Vagina (tissue), 2 donors: ENCODE measurements at places on chromosomes 6 and 20.

- DNase-seq, result no peak
Measured at GRCh38 chr6:81309811-81310210, 442.7 kb downstream of the TENT5A start.

DNA sequence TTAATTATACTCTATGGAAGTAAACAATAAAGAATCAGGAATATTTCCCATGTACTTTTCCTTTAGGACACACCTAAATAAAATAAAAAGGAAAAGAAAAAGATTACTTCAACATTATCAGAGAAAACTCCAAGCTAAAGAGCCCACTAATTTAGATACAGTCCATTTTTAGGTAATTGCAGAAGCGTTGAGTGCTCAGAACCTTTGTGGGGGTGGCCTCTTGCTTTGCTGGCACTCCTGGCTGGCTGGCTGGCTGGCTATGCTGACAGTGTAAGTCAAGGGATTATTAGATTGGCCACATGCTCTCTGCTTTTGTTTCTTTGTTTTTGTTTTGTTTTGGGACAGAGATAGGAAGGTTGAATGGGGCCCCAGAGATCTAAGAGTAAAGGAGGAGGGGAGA is at the start of gene GJE1:
Gene GJE1, plus strand, starts transcription at position 301 of the 400 bp plus-strand sequence. CDS start 234 bp downstream, outside the sequence.
- no peak for DNase-seq

- no peak for DNase-seq
Measured at GRCh38 chr6:17505767-17506280, 94.3 kb upstream of the FAM8A1 start.

DNA sequence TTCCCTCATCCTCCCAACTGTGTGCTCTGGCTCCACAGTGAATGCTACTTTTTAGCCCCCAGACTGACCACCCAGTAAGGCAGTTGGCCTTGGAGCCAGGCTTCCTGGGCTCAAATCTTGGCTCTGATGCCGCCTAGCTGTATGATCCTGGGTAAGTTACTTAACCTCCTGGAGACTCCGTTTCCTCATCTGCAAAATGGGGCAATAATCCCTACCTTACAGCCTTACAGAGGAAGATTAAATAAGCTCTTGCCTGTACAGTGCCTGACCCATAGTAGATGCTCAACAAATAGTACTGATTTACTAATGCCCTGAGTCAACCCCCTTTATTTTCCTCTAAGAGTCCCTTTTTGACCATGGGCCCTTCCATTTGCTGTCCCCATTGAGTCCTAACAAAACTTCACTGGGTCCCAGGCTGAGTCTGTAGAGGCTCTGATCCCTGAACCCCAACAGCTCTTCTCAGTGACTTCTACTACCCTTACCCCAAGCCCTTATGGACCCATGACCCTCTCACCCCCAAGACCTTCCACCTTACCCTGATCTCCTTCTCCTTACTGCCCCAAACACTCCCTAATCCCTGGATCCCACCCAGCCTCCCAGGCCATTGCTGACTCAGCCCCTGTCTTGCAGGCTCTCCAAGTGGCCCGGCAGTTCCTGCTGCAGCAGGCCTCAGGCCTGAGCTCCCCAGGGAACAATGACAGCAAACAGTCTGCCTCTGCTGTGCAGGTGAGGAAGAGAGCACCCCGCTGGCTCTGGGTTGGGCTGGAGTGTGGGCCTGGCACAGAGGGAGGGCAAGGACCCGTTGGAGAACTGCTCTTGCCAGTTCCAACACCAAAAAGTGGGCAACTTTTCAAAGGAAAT is 31.4 kb downstream of the FOXP4 start:
- DNase-seq, result no peak

GRCh38 chr6:4449409-4449808 is 314.0 kb upstream of the ECI2 start:
- DNase-seq, result no peak

DNA sequence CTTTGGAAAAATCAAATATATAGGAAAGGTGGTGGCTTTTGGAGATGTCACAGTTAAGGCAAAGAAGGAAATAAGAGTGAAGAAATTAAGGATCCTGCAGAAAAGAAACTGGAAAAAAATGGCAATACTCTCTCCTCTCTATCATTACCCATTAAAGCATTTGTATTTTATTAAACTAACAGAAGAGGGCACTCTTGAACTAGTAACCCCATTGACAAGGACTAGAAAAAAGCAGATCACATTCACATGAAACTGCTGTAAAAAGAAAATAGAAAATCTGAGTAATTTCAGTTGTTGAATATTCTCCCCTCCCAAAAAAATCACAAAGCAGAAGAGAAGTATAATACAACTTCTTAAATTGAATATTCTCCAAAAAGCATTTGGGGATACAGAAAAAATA is 104.1 kb upstream of the SLC35B3 start:
- no peak for DNase-seq
